T-helper 17 cell (primary cell): ENCODE measurements at places on chromosomes 7 and 10.

DNA sequence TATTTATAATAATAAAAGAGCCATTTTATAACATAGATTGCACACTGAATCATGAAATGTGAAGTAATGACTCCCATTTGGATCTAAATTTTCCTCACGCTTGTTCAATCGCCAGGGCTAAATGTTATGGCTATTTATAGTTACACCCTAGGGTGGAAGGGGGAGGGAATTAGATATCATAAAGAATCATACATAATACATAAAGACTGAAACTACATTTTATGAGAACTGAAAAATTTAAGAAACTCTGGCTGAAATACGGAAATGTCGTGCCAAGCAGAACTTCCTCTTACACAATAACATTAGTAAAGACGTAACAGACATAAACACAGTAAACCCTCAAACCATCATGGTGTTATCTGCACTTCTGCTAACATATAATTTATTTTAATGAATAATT lies 327.5 kb upstream of the PHF14 start:
- DNase-seq: no peak

DNA sequence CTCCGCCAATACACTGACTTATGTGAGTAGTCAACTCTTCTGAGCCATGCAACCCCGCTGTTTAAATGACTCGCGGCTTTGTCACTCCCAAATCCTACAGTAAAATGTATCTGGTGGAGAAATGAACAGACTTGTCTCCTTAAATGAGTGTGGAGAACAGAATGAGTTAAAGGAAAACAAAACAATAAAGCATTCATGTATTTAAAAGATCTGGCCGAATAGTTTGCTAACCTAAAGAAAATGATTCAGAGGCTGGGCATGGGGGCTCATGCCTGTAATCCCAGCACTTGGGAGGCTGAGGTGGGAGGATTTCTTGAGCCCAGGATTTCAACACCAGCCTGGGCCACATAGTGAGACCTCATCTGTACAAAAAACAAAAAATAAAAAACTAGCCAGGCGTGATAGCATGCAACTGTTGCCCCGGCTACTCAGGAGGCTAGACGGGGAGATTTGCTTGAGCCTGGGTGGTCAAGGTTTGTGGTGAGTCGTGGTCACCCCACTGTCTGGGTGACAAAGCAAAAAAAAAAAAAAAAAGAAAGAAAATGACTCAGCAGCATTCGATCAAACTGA lies 86.5 kb upstream of the PFKP start:
- no peak for DNase-seq

- DNase-seq: no peak
Observed at GRCh38 chr7:8822595-8822994, 389.2 kb downstream of the NXPH1 start.

DNA sequence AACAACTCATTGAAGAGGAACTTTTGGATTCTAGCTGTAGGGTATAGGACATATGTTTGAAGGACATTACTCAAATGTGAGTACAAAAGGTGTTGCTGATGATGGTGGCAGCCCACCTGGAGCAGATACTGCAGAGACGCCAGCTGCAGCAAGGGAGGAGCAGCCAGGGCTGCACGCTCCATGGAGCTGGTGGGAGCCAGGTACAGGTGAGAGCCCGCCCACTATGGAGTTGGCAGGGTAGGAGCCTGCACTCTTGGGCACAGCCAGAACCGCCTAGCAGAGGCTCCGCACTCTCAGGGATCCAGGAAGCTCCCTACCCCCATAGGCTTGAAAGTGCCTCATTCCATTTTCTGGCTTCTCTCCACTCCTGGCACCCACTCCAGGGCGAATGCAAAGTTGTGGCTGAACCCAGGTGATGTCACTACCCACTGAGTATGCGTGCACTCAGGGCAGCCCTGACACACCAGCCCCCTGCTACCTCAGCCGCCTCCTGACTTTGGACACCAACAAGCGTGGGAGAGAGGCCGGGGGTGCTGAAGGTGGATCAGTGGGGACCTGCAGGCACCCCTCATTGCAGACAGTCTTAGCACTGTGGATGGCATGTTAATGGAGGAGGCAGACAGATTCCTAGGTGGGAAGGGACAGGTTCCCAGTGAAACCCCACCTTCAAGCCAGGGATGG lies 761.1 kb downstream of the IPMK start:
- DNase-seq: no peak

DNA sequence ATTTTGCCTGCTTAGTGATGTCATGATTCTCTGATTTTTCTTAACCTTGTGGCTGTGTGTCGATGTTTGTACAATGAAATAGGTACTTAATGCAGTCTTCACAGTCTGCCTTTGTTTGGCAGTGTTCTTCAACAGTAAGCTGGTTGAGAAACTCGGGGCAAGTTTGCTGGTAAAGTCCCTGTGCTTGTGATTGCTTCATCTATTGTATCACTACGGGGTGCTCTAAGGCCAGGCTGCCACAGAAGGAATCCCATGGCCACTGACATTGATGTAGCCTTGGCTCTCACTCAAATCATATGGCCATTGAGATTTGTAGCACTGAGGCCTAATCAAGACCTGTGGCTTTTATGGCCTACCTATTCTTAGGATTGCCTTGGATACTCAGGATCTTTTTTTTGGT lies 33.5 kb upstream of the PRSS37 start:
- DNase-seq: no peak

GRCh38 chr10:125368146-125368545 lies 207.8 kb upstream of the CTBP2 start:
- DNase-seq: no peak

- no peak for DNase-seq
Observed at GRCh38 chr10:96243296-96243695, 28.1 kb downstream of the BLNK start.

GRCh38 chr10:21638681-21639080 lies 104.6 kb downstream of the MLLT10 start:
- DNase-seq: no peak

GRCh38 chr10:84333864-84334451 lies 5.6 kb downstream of the CCSER2 start:
- peak; percentile 65 for DNase-seq

DNA sequence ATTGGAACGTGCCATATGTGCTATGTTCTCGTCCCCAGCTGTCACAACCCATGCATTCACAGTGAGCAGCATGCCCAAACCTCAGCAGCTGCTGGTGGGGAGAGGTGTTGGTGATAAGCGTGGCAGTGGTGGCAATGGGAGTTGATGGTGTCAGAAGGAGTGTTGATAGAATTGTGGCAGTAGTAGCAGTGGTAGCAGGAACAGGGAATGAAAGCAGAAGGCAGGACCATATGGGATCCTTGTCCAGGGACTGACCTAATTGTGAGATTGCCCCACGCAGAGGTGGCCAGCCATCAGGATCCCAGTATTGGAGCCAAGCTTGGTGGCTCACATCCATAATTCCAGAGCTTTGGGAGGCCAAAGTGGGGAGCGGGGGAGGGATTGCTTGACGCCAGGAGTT lies 276.3 kb downstream of the GALNT17 start:
- no peak for DNase-seq

GRCh38 chr10:61866700-61867368 lies 34.7 kb upstream of the ARID5B start:
- DNase-seq: no peak

DNA sequence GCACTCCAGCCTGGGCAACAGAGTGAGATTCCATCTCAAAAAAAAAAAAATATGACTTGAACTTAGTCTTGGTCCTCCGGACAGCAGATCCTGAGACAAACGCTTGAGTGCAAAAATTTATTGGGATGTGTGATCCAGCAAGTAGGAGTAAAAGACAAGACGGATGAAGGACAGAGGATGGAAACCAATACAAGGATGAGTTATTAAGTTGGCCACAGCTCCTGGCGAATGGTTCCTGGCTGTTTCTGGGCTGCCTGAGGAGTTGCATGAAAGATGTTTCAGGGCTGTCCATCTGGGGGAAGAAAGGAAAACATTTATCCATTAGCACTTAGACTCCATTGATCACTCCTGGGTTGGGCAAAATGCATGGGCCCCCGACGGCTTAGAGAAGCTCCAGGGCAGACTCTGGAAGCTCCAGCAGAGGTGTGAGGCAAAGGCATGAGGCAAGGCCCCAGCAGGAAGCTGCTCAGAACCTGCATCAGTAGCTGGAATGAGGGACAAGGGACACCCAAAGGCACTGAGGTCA lies 98.3 kb upstream of the ZNF438 start:
- no peak for DNase-seq

GRCh38 chr7:625376-625971 lies 101.0 kb upstream of the DNAAF5 start:
- no peak for DNase-seq

- no peak for DNase-seq
Observed at GRCh38 chr10:105210546-105210945, 569.5 kb downstream of the SORCS3 start.

- DNase-seq: no peak
Observed at GRCh38 chr10:118960157-118961090, 69.1 kb upstream of the NANOS1 start.

DNA sequence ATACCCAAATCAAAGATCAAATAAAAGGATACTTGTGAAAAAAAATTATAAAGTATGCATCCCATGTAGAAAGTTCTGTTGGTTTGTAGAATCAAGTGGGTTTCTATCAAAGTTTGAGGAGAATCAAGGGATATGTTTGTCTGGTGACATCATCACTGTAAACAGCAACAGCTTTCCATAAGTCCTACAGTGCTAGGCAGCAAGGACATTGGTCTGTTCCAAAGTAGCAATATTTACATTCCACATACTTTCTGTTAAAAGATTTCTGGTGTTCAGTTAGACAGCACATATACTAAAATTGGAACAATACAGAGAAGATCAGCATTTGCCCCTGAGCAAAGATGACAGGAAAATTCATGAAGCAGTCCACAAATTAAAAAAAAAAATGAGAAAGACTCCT lies 683.9 kb downstream of the XPNPEP1 start:
- DNase-seq: no peak

- no peak for DNase-seq
Observed at GRCh38 chr10:124707551-124707950, 36.6 kb downstream of the FAM53B start.

DNA sequence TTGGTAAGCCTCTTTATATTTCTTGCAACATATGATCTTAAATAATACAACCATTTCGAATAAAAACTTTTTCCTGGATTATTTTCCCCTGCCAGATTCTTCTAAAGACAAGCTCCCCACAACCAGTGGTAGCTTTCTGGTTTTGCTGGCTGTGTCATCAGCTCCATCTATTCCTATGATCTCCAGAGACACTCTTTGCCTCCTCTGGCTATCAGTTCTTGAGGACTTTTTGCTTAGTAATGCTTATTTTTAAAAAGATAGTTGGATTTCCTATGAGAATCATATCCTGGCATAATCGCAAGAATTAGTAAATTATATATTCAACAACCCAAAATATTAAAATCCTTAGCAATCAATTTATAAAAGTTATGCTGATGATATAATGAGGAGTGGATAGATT lies 103.8 kb upstream of the SLC26A5 start:
- no peak for DNase-seq

GRCh38 chr10:16182688-16183087 lies 254.1 kb upstream of the PTER start:
- no peak for DNase-seq

GRCh38 chr10:22997096-22997495 lies 69.2 kb downstream of the ARMC3 start:
- DNase-seq: no peak

DNA sequence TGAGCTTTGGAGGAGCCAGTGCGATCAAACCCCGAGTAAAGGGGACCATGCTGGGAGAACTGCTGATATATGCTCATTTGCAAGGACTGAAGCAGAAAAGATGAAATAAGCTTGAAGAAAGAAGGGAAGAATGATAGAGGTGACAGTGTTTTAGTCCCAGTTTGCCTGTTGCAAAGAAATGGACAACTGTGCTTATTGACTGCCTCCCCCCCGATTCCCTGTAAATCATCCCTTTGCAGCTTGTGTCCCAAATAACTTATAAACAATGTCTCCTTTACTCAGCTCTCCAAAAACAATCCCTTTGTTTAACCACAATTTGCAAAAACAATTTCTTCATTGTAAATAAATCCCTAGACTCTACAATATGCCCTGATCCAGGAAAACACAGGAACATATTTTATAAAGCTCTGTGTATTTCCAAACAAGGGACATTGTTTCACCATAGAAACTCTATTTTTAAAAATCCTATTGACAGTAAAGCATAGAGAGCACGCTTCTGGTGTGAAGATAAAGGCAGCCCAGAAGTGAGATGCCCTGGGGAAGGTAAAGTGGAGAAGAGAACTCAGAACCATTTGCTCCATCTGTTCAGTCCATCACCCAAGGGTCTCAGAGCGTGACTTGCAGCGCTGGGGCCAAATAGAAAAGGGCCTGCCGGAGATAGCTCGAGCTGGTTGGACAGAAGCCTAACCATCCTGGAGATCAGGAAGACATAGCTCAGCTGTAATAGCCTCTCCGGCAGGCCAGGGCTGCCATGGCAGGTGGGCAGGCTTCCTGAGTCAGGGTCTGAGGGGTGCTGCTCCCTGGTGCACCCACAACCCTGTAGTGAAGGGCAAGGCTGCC lies 280.5 kb downstream of the WDR11 start:
- DNase-seq: no peak

- no peak for DNase-seq
Observed at GRCh38 chr10:69407621-69408301, 9.0 kb downstream of the TACR2 start.

DNA sequence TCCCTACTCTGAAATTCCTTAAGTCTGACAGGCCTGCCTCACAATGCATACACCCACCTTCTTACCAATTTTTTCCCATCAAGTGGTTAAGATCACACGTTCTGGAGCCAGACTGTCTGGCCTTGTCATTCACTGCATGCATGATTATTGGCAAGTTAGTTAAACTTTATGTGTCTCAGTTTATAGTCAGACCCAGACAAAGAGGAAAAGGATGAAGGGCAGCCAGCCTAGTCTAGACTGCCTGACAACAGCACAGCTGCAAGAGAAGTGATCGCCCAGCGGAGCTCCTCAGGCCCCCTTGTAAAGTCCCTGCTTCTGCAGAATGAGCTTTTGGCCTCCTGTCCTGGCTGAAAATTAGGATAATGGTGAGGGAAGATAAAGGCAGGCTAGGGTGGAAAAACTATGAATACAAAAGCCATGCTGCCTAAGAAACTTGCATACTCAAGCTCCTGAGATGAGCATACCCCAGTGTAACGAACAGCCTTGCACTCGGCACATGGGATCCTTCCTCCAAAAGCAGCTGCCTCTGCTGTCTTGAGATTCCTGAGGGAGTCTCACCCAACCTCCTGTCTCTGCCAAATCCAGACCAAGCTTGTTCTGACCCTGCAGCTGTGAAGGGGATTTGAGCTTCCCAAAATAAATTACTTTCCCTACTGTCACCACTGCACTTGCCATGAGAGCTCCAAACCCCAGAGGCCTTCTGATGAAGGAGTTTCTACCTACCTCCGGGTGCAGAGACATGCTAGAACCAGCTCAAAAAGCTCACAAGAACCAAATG lies 26.7 kb upstream of the MRLN start:
- DNase-seq: no peak

- peak; percentile 22 for DNase-seq
Observed at GRCh38 chr10:17648243-17649035, 4.5 kb downstream of the STAM start.

DNA sequence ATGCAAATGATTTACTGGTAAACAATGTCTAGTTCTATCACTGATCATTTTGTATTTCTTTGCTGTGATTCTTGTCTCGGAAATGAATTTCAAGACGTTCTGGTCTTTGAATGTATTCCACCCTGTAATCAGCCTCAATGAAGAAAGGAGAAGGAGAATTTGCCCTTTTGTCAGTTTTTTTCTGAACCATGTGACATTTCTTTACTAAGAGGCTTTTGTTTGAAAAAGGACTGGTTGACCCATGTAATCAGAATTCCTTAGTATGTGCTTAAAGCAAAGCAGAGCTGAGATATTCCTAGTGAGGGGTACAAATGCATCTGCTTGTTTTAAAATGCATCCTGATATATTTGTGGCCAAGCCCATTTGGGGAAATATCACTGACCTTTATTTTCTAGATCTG lies 581.6 kb downstream of the ETV1 start:
- DNase-seq: no peak

GRCh38 chr10:73968098-73968521 lies 29.8 kb upstream of the VCL start:
- DNase-seq: no peak
